Peyer's patch (tissue), 4 donors: ENCODE measurements at places on chromosomes 16 and 17. TPM values are rescaled to one million over a fixed set of nuclear protein-coding genes. Genes with fewer than 3 reads are reported as not detected.

GRCh38 chr16:19940195-19940594 is 55.5 kb upstream of the GPRC5B start:
- DNase-seq: no peak

- DNase-seq: no peak
Observed at GRCh38 chr17:49659661-49660382, 18.1 kb downstream of the SPOP start.

- DNase-seq: no peak
Observed at GRCh38 chr17:53950207-53950857, 127.6 kb downstream of the KIF2B start.

GRCh38 chr17:55962951-55963401 is 190.3 kb upstream of the ANKFN1 start:
- no peak for DNase-seq

DNA sequence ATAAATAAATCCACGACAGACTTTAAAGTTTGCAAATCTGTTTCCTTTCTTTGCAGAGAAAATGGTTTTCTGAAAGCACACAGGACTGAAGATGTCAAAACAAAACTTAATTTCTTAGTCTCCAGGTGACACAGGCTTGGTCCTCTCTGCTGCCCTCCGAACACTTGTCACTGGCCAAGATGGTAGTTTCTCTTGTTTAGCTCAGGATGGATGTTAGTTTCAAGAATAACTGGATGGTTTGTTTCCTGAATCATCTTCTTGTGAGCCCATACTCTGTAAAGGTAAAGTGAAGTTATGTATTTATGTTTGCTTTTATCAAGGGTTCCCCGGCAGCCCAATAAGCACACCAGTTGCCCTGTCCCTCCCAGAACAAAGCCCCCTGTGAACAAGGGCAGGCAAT is 9.9 kb upstream of the FLCN start:
- no peak for DNase-seq

Gene CLEC18C
- 1.0 TPM for total RNA-seq

DNA sequence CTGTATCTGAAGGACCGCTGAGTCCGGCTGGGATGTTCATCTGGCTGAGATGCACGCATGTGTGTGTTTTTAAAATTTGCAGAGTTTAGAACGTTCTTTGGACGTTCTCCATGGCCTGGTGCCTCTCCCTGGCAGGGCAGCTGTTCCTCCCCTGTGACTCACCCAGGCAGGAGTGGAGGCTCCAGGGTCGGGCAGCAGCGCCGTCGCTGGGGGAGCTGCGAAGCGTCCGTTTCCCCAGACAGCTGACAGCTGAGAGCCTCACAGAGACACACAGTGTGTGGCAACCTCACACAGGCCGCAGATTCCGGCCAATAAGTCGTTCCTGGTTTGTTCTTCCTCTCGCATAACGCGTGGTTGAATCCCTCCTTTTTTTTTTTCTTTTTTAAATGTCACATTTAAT is 80.6 kb downstream of the OR1D5 start:
- DNase-seq: peak; percentile 69

DNA sequence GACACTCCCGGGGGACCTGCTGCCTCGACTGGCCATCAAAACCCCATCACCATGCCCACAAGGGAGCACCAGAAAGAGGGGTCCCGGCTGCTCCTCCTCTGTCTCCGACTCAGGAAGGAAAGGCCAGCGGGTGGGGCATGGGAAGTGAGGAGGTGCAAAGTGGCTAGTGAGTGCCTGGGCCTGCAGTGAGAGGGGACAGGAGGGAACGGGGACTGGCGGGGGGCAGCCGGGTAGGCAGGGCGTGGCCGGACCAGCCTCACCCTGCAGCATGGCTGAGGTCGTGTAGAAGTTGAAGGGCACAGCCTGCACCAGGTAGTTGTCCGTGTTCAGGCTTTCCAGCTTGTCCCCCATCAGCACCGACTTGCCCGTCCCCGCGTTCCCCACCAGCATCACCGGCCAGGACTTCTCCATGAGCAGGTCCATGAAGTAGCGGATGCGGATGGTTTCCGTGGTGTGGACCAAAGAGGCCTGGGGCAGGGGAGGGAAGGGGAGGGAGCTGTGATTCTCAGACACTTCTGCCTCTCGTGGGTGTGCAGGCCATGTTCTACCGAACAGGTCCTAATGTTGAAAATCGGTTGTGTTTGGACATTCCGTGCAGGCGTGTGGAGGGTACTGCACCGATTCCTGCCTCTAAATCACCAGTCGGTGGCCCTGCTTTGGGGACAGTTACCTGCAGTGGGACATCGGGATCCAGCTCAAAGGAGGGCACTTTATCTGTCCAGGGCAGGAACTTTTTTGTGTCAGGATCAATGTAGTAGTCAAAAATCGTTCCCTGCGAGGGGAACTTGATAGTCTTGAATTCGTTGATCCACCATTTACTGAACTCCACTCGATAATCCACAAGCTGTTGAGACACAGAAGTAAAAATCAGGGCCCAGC is 91.7 kb downstream of the DNAH17 start:
- DNase-seq: no peak

DNA sequence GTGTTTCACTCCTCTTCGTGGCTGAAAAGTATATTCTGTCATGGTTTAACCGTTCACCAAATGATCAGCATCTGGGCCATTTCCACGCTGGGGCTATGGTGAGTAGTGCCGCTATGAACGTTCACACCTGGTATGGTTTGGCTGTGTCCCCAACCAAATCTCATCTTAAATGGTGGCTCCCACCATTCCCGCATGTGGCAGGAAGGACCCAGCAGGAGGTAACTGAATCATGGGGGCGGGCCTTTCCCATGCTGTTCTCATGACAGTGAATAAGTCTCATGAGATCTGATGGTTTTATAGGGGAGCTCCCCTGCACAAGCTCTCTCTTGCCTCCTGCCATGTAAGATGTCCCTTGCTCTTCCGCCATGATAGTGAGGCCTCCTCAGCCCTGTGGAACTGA is 45.7 kb upstream of the ZNF469 start:
- no peak for DNase-seq

GRCh38 chr17:80264205-80265075 is 3.8 kb downstream of the RNF213 start:
- peak; percentile 79 for DNase-seq

Gene SYCE1L
- not detected for total RNA-seq

DNA sequence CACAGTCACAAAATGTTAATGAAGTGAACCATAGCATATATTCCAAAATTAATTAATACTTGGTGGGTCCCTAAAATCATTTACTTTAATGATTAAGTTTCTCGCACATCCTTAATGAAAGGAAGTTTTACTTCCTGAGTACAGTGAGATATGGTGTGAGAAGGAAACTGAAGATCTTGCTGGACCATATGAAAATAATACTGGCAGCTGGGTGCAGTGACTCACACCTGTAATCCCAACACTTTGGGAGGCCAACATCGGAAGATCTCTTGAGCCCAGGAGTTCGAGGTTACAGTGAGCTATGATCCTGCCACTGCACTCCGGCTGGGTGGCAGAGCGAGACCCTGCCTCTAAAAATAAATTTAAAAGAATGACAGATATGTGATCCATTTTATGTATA is 62.5 kb downstream of the ABCA8 start:
- DNase-seq: no peak

- DNase-seq: no peak
Observed at GRCh38 chr16:25996052-25996451, 304.3 kb downstream of the HS3ST4 start.

GRCh38 chr16:1650131-1650530 is 27.9 kb upstream of the JPT2 start:
- no peak for DNase-seq

DNA sequence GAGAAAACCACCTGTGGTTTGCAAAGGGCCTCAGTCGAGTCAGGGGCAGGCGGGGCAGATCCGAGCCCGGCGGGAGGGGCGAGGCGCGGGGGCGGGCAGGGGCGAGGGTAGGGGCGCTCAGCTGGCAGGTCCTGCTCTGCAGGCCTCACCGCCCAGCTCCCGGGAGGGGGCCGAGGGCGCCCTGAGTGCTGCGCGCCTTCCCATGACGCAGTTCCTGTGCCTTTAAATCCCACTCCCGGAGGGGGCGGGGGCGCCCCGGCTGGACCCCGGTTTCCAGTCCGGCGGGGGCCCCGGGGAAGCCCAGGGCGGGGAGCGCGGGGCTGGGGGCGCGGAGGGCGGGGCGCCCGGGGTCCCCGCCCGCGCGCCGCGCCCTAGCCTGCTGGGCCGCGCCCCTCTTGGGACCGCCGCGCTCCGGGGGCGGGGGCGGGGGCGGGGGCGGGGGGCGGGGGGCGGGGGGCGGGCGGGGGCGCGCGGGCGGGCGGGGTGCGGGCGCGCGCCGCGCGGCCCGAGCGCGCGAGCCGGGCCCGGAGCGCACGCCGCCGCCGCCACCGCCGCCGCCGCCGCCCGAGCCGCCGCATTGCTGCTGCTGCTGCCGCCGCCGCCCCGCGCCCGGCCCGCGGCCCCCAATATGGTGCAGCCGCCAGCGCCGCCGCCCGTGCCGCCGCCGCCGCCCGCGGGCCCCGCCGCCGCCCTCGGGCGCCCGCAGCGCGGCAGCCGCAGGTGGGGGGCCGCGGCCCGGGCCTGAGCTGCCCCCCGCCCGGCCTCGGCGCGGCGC is at the start of gene JPH3:
JPH3 (plus strand) TSS at position 508 of the 775 bp plus-strand sequence. CDS start 639 bp downstream, outside the sequence.
- DNase-seq: no peak

- peak; percentile 66 for DNase-seq
Observed at GRCh38 chr17:82098939-82099763, 1.1 kb upstream of the FASN start.

Gene CFAP97D1
- total RNA-seq: not detected

Gene KRT31
- total RNA-seq: not detected

DNA sequence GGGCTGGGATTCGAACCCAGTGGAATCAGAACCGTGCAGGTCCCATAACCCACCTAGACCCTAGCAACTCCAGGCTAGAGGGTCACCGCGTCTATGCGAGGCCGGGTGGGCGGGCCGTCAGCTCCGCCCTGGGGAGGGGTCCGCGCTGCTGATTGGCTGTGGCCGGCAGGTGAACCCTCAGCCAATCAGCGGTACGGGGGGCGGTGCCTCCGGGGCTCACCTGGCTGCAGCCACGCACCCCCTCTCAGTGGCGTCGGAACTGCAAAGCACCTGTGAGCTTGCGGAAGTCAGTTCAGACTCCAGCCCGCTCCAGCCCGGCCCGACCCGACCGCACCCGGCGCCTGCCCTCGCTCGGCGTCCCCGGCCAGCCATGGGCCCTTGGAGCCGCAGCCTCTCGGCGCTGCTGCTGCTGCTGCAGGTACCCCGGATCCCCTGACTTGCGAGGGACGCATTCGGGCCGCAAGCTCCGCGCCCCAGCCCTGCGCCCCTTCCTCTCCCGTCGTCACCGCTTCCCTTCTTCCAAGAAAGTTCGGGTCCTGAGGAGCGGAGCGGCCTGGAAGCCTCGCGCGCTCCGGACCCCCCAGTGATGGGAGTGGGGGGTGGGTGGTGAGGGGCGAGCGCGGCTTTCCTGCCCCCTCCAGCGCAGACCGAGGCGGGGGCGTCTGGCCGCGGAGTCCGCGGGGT is at the start of gene CDH1:
CDH1 (plus strand) TSS at position 247 of the 684 bp plus-strand sequence; CDS start at position 371, 124 bp downstream.
- DNase-seq: no peak

Gene STAT5A
- total RNA-seq: 47.5 TPM

Gene SPEM1
- total RNA-seq: not detected

Gene SLC13A5
- total RNA-seq: not detected

Gene KRT28
- not detected for total RNA-seq

Gene PRAC2
- total RNA-seq: not detected

GRCh38 chr17:45394913-45395568 is 37.6 kb downstream of the ARHGAP27 start:
- DNase-seq: peak; percentile 70

DNA sequence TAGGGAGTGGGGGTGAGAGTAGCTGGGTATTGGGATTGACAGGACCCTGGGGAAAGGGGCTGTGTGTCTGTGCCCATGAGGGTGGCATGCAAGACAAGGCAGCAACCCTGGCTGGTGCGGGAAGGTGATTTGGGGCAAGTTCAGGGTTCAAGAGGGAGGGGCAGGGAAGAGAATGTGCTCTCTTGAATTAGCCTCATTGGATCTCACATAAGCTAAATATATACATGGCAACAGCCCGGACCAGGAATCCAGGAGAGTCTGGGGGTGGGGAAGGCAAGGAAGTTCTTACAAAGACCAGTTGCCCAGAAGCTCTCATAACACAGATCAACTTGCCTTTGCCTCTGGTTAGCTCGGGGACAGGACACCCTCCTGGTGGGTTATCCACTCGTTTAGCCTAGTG is 73.3 kb downstream of the IRX3 start:
- no peak for DNase-seq

Gene FOXL1
- total RNA-seq: 2.0 TPM

DNA sequence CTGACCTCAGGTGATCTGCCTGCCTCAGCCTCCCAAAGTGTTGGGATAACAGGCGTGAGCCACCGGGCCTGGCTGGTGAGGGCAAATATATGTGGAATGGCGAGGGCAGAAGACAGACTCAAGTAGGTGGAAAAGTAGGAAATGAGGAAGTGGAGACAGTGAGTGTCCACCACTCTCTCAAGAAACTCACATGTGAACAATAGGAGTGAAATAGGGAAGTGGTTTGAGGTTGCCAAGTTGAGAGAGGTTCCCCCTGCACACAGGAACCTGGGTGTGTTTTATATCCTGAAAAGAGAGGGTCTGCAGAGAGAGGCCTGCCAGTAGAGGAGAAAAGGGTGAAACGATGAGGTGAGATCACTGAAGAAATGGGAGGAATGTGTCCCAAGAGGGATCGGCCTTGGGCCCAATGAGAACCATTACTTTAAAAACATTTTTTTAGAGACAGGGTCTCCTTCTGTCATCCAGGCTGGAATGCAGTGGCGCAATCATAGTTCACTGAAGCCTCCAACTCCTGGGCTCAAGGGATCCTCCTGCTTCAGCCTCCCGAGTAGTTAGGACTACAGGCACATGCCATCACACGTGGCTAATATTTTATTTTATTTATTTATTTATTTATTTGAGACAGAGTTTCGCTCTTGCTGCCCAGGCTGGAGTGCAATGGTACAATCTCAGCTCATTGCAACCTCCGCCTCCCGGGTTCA is 17.1 kb upstream of the CORO1A start:
- peak; percentile 31 for DNase-seq

Gene PTX4
- not detected for total RNA-seq

- no peak for DNase-seq
Observed at GRCh38 chr17:43341715-43342588, 56.8 kb upstream of the ARL4D start.

- DNase-seq: no peak
Observed at GRCh38 chr16:80441935-80442334, 98.9 kb upstream of the DYNLRB2 start.

Gene TAC4
- total RNA-seq: not detected

Gene SPHK1
- 3.3 TPM for total RNA-seq

GRCh38 chr16:73288520-73288919 is 240.6 kb upstream of the ZFHX3 start:
- no peak for DNase-seq

Gene C1QTNF1
- 13.0 TPM for total RNA-seq

Gene NRN1L
- not detected for total RNA-seq

DNA sequence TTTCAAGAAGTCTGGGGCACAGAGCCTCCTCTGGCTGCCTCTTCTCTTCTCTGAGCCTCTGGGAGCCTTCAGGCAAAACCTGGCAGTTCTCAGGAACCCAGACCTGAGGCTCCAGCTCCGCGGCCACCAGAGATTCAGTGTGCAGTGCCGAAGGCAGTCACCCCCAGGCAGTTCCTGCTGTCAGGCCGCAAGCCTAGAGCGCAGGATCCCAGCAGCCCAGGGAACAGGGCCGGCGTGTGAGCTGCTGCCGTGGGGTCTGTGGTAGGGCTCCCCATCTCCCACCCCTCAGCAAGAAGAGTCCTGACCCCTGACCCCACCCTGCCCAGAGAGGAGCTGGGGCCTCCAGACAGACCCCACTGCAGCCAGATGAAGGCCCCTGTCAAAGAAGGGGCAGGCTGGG is 78.2 kb downstream of the AMFR start:
- no peak for DNase-seq

Gene TMEM220
- total RNA-seq: 29.8 TPM

- no peak for DNase-seq
Observed at GRCh38 chr17:47652570-47652969, 2.9 kb downstream of the KPNB1 start.
